Mucosa of gallbladder (tissue), 1 donor: ENCODE measurements at places on chromosomes 5 and 9. TPM values are rescaled to one million over a fixed set of nuclear protein-coding genes. Genes with fewer than 3 reads are reported as not detected.

DNA sequence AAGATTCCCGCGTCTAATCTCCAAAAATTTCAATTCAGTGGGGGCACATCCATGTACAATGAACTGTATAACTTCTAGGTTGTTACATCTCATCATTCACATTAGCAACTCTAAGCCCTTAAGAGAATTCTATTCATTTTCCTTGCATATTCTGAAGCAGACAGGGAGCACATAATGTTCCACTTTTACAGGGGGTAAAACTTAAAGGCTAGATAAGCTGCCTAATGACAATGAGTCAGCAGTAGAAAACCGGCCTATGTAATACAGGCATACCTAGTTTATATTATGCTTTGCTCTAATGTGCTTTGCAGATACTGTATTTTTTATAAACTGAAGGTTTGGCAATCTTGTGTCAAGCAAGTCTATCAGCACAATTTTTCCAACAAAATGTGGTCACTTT, 40.4 kb downstream of the PTAR1 start:
- no peak for DNase-seq

Gene RXRA
- 106 TPM for total RNA-seq

Gene OR13C4
- total RNA-seq = not detected

DNA sequence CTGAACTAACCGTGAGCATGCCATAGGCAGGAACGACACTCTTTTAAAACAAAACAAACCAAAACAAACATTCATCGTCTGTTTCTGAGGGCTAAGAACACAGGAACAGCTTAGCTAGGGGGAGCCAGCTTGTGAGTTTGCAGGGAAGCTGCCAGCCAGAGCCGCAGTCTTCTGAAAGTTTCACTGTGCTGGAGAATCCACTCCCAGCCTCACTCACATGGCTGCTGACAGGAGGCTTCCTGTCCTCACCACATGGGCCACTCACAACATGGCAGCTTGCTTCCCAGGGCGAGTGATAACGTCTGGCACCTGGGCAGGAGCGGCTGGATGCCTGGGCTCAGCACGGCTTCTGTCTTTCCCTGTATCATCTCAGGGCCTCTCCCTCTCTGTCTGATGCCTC, 275.2 kb downstream of the MSX2 start:
- no peak for DNase-seq

DNA sequence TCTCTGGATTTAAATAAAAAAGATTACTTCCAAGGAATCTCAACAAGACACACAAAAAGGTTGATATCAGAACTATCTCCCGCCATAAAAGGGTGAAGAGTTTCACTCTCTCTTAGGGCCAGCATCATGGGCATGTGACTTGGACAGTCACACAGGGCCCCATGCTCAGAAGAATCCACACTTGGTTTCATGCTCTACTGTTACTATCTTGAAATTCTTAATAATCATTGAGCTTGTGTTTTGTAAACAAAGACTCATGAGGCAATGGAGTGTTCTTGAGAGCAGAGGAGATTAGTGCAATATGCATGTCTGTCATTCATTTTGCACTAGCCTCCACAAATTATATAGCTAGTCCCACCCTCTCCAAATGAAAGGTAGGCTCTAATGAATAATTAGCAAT, 58.4 kb downstream of the HMHB1 start:
- no peak for DNase-seq

Gene KCNV2
- total RNA-seq = not detected

- no peak for DNase-seq
Observed at GRCh38 chr5:15621094-15621493, 121.1 kb downstream of the FBXL7 start.

DNA sequence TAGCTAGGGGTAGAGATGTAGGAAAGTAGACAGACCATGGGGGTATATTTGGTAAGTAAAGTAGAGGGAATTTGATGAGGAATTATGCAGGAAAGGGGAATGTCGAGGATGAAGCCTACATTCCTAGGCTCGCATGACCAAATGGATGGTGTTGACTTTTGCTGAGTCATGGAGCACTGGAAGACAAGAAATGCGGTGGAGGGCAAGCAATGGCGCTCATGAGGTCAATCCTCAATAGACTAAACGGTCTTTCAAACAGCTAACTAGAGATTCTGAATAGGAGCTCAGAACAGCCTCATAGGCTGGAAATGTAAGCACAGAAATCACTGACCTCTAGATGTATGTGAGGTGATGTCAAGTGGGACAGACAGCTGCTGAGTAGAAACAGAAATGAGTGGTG, 50.7 kb upstream of the FST start:
- DNase-seq = no peak

DNA sequence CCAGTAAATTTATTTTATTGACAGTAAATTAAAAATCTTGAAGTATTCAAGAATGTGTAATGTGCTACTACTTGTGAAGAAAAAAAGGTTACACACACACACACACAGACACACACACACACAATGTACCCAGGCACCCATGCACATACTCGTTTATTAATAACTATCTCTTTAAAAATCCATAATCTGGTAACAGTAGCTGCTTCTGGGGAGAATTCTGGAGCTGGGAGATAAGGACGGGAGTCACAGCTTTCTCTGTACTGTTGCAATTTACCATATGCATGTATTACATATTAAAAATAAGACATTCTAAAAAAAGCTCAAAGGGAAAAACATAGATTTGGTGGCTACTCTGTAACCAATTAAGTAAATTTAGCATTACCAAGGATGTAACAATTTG, 7.9 kb upstream of the C1QTNF2 start:
- no peak for DNase-seq

DNA sequence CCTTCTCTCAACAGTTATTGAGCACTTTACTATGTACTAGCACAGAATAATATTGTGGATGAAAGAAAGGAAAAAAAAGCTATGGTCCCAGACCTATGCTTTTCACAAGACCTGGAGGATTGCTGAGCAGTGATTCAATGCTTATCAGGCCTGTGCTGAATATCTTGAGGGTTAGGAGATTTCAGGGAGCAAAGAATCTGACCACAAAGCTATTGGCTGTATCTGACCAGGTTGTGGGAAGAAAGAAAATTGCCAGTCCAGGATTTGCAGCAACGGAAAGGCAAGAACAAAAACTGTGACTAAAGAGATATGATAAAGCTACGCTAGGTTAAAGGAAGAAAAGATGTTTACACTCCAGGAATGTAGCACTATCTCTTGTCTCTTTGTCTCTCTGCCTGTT, 14.9 kb upstream of the MACIR start:
- DNase-seq = no peak

Gene SPATA31D4
- total RNA-seq = not detected

Gene DROSHA
- total RNA-seq = 46.5 TPM

Gene GPR150
- not detected for total RNA-seq

Gene ATG10
- total RNA-seq = 7.6 TPM

DNA sequence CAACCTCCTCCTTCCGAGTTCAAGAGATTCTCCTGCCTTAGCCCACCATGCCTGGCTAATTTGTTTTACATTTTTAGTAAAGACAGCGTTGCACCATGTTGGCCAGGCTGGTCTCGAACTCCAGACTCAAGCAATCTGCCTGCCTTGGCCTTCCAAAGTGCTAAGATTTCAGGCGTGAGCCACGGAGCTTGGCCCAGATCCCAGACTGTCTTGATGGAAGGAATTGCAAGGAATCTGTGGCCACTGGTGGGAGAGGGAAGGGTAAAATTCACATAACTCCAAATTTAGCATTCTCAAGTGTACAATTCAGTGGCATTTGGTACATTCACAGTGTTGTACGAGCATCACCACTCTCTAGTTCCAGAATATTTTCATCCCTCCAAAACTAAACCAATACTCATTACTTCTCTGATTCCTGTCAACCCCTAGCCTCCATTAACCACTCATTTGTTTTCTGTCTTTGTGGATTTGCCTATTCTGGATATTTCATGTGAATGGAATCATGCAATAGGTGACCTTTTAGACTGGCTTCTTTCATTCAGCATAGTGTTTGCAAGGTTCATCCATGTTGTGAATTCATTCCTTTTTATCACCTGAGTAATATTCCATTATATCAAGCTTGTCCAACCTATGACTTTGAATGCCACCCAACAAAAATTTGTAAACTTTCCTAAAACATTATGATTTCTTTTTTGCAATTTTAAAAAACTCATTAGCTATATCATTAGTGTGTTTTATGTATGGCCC, 8.9 kb upstream of the MYO10 start:
- DNase-seq = no peak

Gene MYO10
- total RNA-seq = 16.2 TPM

Gene MAMDC4
- 38.6 TPM for total RNA-seq

GRCh38 chr5:8908055-8908683, 637.7 kb downstream of the SEMA5A start:
- DNase-seq = no peak

Gene OTULINL
- total RNA-seq = 9.9 TPM

GRCh38 chr5:157263496-157264090, 2.3 kb upstream of the CYFIP2 start:
- DNase-seq = no peak

DNA sequence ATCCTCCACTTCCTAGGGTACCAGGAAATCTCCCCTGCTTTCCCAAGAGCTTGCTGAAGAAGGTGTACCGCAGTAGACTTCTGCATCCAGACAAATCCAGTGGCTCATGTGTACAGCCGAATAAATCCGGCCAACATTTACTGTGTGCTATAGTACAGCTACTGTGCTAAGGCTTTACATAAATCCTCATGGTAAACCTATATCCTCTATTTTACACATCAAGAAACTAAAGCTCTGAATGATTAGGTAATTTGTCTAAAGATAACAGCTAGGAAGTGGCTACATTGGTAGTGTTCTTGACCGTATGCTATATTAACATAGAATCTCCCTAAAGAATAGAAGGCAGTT, 511 bp upstream of the WDR41 start:
- DNase-seq = no peak

DNA sequence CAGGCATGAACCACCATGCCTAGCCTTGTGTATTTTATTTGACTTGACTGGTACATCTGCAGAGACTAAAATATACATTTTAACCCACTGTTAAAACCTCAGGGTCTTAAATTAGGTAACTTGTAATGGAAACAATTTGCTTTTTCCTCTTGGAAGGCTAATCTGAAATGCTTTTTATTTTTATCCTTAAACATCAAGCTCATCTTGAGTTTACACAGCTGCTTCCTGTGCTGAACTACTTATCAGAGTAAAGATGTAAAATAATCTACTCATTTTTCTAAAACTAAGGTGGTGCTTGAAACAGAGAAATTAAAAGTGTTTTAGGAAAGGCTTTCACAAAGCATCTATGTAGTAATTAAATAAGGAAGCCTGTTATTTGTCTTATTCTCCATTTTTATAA, 144.1 kb downstream of the ENTREP1 start:
- no peak for DNase-seq

DNA sequence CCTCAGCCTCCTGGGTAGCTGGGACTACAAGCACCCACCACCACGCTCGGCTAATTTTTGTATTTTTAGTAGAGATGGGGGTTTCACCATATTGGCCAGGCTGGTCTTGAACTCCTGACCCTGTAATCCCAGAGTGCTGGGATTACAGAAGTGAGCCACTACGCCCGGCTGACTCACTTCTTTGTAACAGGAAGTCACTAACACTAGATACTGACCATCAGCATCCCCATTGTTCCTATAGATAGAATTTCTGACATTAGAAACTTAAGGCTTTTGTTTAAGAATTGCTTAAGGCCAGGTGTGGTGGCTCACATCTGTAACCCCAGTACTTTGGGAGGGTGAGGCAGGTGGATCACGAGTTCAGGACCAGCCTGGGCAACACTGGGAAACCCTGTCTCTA, 42.2 kb downstream of the LEAP2 start:
- no peak for DNase-seq

Gene IFNA2
- total RNA-seq = not detected

DNA sequence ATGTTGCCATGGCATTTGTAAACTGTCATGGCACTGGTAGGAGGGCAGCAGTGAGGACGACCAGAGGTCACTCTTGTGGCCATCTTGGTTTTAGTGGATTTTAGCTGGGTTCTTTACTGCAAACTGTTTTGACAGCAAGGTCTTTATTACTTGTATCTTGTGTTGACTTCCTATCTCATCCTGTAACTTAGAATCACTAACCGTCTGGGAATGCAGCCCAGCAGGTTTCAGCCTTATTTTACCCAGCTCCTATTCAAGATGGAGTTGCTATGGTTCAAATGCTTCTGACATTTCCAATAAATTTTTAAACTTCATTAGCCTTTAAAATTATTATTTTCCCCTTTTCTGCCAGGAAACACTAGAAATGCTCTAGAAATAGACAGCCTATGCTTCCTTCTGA, 839.1 kb downstream of the NR2F1-AS1 start:
- DNase-seq = no peak

Gene SOWAHA
- 22.2 TPM for total RNA-seq

Gene COL23A1
- total RNA-seq = 0.86 TPM

Gene AGPAT2
- 81.7 TPM for total RNA-seq

Gene SPINK1
- 234 TPM for total RNA-seq

DNA sequence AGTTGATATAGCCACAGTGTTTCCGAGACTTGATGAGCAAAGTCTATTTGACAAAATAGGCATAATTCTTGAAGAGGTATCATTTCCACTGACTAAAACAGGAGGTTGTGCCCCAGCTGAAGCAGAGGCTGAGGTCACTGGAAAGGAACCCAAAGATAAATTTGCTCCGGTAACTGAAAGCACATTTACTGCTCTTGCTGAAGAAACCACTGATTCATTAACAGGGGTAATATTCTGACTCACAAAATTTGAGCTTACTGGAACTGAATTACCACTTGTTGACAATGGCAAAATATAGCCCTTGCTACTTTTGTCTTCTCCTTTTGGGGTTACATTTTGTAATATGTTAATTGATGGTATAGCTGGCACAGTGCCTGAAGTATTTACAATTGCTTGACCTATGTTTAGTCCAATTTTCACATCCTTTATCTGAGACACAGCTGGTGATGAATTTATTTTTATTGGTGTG, 30.2 kb downstream of the MLANA start:
- no peak for DNase-seq

Gene LHFPL2
- 22.5 TPM for total RNA-seq

DNA sequence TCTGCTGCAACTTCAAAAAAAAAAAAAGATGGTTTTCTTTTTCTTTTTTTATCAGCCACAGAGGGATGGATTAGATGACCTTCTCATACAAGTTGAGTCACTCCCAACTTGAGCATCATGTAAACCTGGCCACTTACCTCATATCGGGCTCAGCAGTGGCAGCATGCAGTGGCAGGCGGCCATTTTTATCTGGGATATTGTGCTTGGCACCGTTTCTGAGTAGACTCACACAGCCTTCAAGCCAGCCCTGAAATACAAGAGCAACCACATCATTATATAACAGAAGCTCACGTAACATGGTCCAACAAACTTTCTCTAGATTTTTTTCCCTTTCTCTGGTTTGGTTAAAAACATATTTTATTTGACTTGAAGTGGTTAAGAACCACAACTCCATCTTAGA, 62.6 kb downstream of the ANKRD55 start:
- DNase-seq = no peak

Gene IL11RA
- 37.0 TPM for total RNA-seq

Gene IL7R
- 34.0 TPM for total RNA-seq

GRCh38 chr5:137679195-137679594, 56.7 kb downstream of the KLHL3 start:
- no peak for DNase-seq

Gene AK8
- total RNA-seq = 0.98 TPM

DNA sequence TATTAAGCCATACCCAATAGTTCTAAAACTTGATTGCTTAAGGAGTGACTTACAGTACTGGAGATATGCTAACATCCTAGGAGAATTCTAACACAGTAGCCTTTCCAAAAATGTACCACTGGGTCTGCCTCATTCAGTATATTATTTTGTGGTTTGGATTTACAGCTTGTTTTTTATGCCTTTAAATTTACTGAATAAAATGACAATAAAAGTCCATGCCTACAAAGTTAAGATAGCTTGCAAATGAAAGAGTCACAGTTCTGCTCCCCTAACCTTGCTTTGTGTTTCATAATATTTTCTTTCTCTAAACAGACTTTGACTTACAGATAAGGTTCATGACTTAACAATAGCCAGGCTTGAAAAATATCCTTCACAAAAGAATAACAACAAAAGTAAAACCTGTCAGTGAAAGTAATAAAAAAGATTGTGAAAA, 951.1 kb upstream of the NUDT12 start:
- DNase-seq = no peak
